Activated CD4-positive, alpha-beta T cell treated with anti-CD3 and anti-CD28 coated beads, Interleukin-2, amount 50 U/mL, for 4 hours (primary cell): ENCODE measurements at places on chromosomes 16 and 17.

DNA sequence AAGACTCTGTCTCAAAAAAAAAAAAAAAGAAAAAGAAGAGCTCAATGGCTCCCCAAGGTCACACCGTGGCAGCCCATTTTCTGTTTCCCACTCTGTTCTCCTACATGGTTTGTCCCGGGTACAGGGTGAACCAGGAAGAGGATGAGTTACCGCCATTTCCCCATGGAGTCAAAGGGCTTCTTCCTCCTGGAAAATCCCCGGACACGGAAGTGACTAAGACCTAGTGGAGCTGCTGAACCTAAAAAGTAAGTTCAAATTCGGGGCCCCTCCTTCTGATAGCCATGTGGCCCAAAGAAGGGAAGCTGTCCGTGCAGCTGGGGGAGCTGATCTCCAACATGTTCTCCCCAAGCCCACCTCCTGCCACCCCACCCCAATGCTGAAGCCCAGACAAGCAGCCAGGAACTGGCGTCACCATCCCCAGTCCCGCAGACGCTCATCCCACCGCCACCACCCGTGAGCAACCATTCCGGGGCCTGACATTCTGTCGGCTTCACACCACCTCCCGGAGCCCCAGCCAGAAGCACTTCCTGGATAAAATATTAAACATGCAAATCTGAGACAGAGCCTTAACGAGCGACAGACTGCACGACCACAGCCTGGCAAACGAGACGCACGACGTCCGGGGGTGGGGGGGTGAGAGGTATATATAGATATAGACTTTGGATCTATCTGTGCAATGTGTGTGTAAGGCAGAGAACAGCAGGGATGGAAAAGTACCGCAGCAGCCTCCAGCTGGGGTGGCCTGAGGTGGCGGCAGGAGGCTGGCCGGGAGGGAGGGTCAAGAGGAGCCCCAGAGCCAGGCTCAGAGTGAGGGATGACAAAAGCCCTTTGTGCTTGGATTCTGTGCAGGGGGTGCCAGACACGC lies 17.6 kb downstream of the EPOP start:
- no peak for DNase-seq

GRCh38 chr16:14199624-14200023 lies 128.5 kb downstream of the MRTFB start:
- no peak for DNase-seq

- DNase-seq = no peak
Measured at GRCh38 chr16:49766225-49766624, 89.7 kb downstream of the ZNF423 start.

DNA sequence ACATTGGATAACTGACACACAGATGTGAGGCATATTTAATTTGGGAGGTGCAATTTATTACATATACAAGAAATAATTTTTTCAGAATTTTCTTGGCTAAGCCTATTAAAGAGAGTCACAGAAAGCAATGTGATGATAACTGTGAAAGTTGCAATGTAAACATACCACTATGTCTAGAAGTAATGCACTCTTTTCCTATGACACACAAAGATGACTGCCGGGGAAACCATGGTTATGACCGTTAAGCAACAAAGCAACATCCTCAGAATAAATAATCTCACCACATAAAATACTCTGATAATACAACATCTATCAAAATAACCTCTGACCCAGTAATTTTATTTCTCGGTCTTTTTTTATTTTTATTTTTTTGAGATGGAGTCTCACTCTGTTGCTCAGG lies 10.5 kb upstream of the QRICH2 start:
- no peak for DNase-seq

GRCh38 chr16:75460446-75460845 lies 4.0 kb downstream of the TMEM170A start:
- DNase-seq = no peak

- DNase-seq = no peak
Measured at GRCh38 chr17:50386510-50386909, 10.8 kb downstream of the LRRC59 start.

DNA sequence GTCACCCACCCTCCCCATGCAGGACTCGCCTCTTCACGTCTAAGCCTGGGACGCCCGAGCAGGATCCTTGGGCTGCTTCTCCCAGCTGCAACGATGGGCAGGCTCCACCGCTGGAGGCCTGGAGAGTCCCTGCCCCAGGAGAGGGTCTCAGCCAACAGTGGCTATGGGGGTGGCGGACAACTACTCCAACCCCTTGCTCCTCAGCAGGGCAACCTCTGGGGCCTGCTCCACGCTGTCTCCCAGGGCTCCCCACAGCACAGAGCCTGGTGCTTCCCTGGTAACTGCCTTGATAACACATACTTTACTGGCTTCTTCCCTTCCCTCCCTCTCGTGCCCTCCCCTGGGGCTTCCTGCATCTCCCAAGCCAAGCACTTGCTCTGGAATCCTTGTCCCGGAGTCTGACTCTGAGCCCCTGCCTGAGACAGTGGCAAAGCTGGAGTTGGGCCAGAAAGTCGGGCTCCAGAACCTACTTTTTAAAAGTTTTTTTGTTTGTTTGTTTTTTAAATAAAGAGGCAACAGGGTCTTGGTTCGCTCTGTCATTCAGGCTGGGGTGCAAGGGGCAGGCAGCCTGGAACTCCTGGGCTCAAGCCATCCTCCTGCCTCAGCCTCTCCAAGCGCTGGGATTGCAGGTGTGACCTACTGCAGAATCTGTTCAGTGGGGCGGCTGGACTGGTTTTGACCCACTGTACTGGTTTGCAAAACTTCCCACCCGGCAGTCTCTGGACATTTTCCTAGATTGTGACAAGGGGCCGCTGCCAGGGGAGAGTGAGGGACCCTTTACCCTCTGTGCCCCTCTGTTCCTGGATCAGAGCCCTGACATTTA lies 99.4 kb downstream of the TNFRSF13B start:
- DNase-seq = no peak

DNA sequence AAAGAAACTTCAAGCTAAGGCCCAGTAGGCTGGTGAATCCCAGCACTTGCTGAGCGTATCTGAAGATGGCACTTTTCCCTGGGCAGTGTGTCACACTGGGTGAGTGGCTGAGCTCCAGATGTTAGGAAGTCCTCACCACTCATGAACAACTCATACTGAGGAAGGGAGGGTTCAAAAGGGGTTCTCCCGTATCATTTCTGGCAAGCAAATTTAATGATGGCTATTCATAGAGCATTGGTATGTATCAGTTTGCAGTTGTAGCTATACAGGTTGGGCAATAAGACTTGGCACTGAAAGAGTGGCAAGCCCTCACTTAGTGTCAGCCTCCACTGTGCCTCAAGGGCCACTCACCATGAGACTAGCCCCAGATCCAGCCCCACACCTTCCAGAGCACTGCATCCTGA lies 10.7 kb downstream of the GFOD2 start:
- DNase-seq = no peak

DNA sequence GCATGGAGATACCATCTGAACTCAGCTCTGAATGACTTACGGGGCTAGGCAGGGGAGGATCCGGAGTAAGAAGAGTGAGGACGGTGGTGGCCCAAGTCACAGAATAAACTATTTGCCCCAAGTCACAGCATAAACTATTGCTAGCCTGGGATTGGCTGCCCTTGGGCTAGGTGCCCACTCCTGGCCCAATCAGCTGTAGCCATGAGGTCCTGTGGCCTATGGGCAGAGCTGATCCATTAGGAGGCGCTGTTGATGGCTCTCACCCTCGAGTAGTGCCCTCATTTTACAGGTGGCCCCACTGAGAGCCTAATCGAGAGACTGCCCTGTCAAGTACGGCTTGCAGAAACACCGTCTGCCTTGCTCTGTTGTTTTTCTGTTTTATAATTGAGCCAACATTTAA lies 62.3 kb upstream of the ZNF423 start:
- DNase-seq = no peak

- no peak for DNase-seq
Measured at GRCh38 chr16:278863-279366, 1.5 kb upstream of the ARHGDIG start.

DNA sequence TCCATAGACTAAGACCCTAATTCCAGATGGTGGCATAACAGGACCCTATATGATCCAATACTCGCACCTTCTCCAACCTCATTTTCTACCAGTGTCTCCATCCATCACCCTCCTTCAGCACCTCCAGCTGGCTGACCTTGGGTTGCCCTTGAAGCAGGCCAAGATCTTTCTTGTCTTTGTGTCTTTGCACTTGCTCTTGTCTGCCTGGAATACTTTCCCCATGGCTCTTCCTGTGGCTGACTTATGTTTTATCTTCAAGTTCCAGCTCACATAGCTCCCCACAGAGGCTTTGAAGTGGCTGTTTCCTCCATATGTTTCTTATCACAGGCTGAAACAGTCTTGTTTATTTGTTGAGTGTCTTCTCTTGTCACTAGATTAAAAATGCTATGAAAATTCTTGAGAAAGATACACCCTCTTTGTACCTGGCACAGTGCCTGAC lies 29.6 kb upstream of the MMD start:
- no peak for DNase-seq

GRCh38 chr17:74608511-74608910 lies 15.0 kb downstream of the CD300E start:
- DNase-seq = no peak

GRCh38 chr17:78607038-78607437 lies 29.8 kb upstream of the DNAH17 start:
- DNase-seq = no peak

DNA sequence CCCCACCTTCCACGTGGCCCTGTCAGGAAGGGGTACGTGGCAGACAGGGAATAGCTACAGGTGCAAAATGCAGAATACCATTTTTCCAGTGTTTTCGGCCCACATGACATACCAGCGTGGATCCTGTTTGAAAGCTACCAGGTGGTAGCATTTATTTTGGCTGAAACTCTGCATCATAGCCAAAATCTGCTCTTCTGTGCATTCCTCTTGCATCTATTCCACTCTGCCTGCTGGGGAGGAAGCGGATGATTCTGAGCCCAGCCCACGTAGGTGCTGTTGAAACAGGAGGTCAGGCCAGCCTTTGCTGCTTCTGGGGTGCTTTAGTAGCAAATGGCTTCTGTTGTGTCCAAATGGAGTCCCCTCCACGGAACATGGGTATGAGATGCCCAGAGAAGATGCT lies 670.9 kb upstream of the EEF2KMT start:
- DNase-seq = no peak

DNA sequence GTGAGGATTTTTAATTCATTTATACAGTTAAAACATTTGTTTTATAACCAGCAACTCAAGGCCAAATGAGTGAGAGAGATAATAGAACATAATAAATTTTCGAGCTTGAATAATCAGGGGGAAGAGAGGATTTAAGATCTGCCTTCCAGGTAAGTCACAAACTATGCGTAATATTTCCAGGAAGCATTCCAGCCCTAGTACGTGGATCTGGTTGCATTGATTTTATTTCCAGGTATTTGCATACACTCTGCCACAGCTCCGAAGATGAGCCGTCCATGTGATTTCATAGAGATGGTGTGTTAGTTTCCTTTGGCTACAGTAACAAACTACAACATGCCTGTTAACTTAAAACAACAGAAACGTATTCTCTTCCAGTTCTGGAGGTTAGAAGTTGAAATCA lies 3.5 kb downstream of the DYNLRB2 start:
- no peak for DNase-seq

DNA sequence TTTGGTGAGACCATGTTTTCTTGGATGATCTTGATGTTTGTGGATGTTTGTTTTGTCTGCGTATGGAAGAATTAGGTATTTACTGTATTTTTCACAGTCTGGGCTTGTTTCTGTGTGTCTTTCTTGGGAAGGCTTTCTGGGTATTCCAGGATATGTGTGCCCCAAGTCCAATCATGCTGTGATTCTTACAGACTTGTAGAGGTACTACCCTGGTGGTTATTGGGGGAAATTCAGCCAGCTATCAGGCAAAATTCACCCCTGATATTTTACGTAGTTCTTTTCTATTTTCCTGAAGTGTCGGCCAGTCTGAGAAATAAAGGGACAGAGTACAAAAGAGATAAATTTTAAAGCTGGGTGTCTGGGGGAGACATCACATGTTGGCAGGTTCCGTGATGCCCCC lies 33.4 kb upstream of the ARL4D start:
- no peak for DNase-seq

DNA sequence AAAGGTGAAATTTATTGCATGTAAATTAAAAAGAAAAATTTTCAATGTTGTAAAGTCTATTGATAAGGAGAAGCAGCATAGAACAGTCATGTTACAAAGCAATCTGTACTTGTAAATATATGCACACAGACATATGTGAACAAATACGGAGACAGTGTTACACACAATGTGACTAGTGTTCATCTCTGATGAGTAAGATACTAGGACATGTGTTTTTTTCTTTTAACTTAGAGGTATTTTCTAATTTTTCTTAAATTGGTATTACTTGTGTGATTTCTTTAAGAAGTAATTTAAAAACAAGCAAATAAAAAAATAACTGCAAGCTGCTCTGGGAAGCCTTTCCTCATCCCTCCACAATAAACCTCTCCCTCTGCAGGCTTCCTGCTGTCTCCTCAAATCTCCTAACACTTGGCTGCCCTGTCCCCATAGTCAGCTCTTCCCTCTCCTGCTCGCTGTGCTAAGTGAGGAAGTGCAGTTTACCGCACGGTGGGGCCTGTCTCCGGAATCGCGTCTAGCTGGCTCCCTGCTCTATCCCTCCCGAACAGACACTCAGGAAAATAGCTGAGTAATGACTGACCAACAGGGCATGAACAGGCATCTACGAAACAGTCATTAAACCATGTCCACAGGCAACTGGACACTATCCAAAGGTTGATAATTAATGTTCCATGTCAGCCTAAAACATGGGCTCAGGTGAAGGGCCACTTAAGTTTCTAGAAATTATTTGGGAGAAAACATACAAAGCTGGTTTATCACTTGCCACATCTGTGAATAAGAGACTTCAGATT lies 35.9 kb downstream of the CMTM4 start:
- no peak for DNase-seq

- no peak for DNase-seq
Measured at GRCh38 chr16:83037884-83038283, 411.1 kb downstream of the CDH13 start.

DNA sequence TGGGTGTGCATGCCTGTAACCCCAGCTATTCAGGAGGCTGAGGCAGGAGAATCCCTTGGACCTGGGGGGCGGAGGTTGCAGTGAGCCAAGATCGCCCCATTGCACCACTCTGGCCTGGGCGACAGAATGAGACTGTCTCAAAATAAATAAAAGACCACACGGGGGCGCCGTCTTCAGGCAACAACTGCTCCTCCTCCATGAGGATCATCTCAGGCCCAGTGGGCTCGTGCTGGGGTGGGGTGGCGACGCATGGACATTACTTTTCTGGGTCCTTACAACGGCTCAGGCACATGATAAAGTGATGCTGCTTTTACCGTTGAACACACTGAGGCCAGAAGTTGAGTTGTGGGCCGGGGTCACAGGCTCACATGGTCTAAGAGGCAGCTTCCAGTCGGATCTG lies 56.2 kb downstream of the PRMT7 start:
- DNase-seq = no peak
